A549 treated with Mapracorat at 1 μM for 4 hours (cell line): ENCODE measurements at places on chromosomes 3 and 15. TPM values are rescaled to one million over a fixed set of nuclear protein-coding genes. Genes with fewer than 3 reads are reported as not detected.

TRIM42 gene
- total RNA-seq: not detected in 5 replicates

MCF2L2 gene
- 0.12 to 0.59 TPM (median 0.20 TPM) in 5 replicates for total RNA-seq

IGF2BP2 gene
- 12.0 to 12.8 TPM (median 12.5 TPM) in 5 replicates for total RNA-seq

GPR27 gene
- 2.2 to 3.9 TPM (median 3.1 TPM) in 5 replicates for total RNA-seq

KIF15 gene
- 7.5 to 10.8 TPM (median 8.1 TPM) in 5 replicates for total RNA-seq

RAD54L2 gene
- total RNA-seq: 3.6 to 4.1 TPM (median 3.9 TPM) in 5 replicates

RASGRP1 gene
- 0.26 to 0.47 TPM (median 0.36 TPM) in 5 replicates for total RNA-seq

TMEM158 gene
- total RNA-seq: 8.2 to 15.2 TPM (median 12.6 TPM) in 5 replicates

VPS13C gene
- 10.2 to 12.4 TPM (median 10.9 TPM) in 5 replicates for total RNA-seq

DPH3 gene
- 21.2 to 28.0 TPM (median 25.4 TPM) in 5 replicates for total RNA-seq

GRIP2 gene
- total RNA-seq: 0.63 to 2.0 TPM (median 1.2 TPM) in 5 replicates

ECT2 gene
- 58.3 to 78.7 TPM (median 69.0 TPM) in 5 replicates for total RNA-seq

SNRPA1 gene
- total RNA-seq: 104 to 131 TPM (median 112 TPM) in 5 replicates

WDR72 gene
- total RNA-seq: 6.0 to 7.3 TPM (median 6.9 TPM) in 5 replicates

TMEM40 gene
- 0.13 to 0.43 TPM (median 0.20 TPM) in 5 replicates for total RNA-seq

UCN2 gene
- 7.3 to 10.4 TPM (median 8.9 TPM) in 5 replicates for total RNA-seq

POLQ gene
- 5.7 to 7.2 TPM (median 6.4 TPM) in 5 replicates for total RNA-seq
